Caudate nucleus (tissue), 63 donors: ENCODE measurements at places on chromosomes 7 and 10.

GRCh38 chr7:108079648-108080591 lies 50.2 kb downstream of the LAMB4 start:
- no peak for DNase-seq

DNA sequence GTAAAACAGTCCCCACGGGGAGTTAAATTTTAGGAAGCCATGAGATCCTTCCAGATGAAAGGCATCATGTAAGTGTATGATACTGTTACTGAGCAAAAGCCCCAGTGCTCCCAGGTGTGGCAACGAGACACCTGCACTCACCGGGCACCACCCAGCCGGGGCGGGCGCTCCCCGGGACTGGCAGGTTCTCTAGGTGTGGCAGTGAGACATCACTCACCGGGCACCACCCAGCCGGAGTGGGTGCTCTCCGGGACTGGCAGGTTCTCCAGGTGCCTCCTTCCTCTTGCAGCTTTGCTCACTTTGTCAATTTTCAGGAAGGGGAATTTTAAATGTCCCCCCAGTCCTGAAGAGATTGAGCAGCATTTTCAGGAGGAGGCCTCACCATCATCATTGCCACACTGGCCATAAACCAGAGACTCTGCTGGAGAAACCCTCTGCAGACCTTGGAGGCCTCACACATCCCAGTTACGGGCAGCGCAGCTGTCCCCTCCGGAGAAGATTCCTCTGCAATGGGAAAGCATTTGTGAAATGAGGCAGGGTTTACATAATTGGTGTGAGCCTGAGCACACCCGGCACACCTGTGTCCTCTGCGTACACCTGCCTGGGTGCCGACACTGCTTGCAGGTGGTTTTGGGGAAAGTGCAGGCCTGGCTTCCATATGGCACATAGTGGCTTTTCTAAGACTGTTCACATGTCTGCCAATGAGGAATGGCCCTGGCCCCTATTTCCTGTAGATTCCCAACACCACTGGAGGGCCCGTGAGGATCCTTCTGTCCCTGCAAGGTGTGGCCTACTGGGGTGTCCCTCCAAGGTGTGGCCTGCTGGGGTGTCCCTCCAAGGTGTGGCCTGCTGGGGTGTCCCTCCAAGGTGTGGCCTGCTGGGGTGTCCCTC lies 191.4 kb downstream of the EBF3 start:
- no peak for DNase-seq

GRCh38 chr10:48535416-48536155 lies 69.3 kb downstream of the ARHGAP22 start:
- no peak for DNase-seq

DNA sequence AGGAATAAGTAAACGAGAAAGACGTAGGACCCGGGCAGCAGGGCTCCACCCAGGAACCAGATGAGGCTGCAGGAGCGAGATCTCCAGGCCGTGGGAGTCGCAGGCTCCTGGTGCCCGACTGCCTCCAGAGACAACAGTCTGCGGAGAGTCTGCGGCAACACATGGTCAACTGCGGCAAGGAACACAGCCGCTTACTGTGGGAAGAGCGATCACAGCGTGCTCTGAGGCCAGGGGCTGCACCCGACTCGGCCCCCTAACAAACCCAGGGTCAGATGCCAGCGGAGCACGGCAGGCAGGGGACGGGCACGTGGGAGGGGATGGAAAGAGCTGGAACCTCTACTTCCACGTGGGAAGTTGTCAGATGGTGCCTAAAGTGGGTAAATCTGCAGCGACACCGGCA lies 26.6 kb downstream of the GET4 start:
- DNase-seq, result no peak

- DNase-seq, result no peak
These were observed 6.6 kb downstream of the GCC1 start for GRCh38 chr7:127578711-127579275.

DNA sequence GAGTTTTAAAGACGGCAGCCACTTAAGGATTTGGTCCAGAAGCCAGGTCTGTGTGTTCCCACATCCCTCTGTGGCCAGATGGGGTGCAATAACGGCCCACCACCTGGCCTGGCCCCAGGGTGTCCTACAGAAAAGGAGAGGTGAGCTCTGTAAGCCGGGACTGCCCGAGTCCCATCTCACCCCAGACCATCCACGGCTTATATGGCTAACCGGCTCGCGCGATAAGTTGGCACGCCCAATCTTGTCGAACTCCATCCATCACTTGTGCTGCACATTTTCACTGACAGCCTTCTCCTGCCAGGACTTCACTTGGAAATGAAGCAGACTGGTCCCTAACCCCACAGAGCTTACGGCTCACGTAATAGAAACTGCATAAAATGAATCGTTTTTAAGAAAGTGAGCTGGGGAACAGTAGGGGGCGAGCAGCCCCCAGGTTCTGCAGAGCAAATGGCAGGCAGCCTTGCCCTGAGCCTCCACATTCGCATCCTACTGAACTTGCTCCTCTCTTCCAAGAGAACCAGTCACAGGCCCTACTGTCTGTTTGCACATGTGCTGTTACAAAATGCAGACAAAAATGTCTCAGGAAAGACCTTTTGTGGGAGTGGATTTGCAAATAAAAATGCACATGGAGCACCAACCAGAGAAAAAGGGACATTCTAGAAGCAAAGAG lies 98.2 kb downstream of the TNS3 start:
- DNase-seq, result no peak

GRCh38 chr7:121390617-121391016 lies 5.5 kb downstream of the FAM3C start:
- DNase-seq, result no peak

DNA sequence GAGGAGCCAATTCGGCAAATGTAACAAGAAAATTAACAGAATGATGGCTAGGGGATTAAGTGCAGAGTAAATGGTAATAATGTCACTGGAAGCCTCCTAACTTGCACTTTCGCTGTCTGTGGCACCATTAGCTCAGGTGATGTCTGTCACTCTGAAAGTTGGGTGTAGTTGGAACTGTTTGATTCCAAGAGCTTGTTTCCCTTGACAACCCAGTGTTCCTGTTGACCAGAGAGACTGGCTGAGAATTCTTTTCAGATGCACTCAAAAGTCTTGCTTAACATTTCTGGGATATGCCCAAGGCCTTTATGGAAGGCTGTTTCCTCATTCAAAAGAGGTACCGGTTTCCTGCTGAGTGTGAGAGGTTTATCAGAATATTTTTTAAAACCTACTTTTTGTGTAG lies 49.6 kb downstream of the PLPP4 start:
- DNase-seq, result no peak

GRCh38 chr10:48476279-48476982 lies 128.4 kb downstream of the ARHGAP22 start:
- no peak for DNase-seq

GRCh38 chr10:80917636-80918035 lies 379.9 kb downstream of the SH2D4B start:
- DNase-seq, result no peak

GRCh38 chr10:100508691-100509150 lies 10.9 kb downstream of the SEC31B start:
- no peak for DNase-seq

DNA sequence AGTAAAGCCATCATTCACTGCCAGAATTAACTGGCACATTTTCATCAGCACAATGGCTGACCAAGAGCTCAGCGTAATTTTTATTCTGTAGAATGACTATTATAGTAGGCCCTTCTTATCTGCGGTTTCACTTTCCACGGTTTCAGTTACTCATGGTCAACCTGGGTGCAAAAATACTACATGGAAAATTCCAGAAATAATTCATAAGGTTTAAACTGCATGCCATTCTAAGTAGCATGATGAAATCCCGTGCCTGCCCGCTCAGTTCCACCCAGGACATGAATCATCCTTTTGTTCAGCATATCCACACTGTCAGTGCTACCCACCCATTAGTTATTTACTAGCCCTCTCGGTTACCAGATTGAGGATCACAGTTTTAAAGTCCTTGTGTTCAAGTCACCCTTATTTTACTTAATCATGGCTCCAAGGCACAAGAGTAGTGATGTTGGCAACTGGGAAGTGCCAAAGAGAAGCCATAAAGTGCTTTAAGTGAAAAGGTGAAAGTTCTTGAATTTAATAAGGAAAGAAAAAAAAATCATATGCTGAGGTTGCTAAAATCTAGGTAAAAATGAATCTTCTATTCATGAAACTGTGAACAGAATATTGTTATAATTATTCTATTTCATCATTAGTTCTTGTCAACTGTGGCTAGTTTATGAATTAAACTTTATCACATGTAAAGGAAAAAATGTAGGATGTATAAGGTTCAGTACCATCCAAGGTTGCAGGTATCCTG lies 204.9 kb downstream of the DOCK4 start:
- peak; percentile 53 for DNase-seq

GRCh38 chr7:75617634-75618234 lies 121.0 kb downstream of the HIP1 start:
- DNase-seq, result no peak

GRCh38 chr10:20207653-20208052 lies 391.4 kb downstream of the PLXDC2 start:
- DNase-seq, result no peak

DNA sequence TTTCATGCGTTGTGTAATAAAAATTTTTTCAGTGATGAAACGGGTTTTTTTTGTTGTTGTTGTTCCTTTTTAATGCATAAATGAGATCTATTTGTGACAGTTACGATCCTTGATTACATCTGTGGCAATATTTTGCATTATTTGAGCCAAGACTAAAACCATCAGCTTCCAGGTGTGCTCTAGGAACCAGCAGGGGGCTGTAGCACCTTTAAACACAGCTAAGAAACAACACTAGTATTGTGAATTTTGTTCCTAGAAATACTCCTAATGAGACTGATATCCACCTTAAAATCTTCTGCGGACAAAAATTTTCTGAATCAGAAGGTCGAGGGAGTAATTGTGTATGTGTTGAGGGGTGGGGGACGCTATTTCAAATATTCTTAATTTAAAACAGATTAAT lies 52.6 kb downstream of the FGFBP3 start:
- DNase-seq, result no peak

- no peak for DNase-seq
These were observed 68.2 kb upstream of the GRM8 start for GRCh38 chr7:127320974-127321373.

GRCh38 chr10:97759946-97760345 lies 11.9 kb downstream of the SFRP5 start:
- DNase-seq, result no peak

GRCh38 chr7:43649755-43650274 lies 66.9 kb downstream of the STK17A start:
- DNase-seq, result no peak

DNA sequence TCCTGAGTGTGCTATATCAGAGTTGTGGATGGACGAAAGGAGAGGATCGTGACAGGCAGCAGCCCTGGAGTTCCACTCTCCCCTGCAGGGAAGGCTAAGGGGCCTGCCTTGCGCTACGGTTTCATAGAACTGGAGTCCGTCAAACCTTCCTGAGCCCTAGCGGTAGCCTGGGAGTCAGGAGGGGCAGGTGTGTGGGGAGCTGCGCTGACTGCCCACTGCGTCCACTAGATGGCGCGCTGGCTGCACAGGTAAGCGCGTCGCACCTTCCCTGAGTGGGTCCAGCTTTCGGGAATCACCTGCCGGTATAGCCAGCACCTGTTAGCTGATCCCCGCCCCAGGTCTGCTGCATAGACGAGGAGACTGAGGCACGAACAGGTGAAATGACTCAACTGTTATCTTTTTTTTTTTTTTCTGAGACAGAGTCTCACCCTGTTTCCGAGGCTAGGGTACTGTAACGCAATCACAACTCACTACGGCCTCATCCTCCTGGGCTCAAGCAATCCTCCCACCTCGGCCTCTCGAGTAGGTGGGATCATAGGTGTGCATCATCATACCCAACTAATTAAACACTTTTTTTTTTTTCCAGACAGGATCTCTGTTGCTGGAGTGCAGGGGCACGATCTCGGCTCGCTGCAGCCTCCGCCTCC lies 20.2 kb upstream of the BAIAP2L1 start:
- peak; percentile 40 for DNase-seq

GRCh38 chr7:78912781-78913180 lies 540.7 kb downstream of the MAGI2 start:
- no peak for DNase-seq

- no peak for DNase-seq
These were observed 717.3 kb downstream of the XPNPEP1 start for GRCh38 chr10:109205929-109206585.

DNA sequence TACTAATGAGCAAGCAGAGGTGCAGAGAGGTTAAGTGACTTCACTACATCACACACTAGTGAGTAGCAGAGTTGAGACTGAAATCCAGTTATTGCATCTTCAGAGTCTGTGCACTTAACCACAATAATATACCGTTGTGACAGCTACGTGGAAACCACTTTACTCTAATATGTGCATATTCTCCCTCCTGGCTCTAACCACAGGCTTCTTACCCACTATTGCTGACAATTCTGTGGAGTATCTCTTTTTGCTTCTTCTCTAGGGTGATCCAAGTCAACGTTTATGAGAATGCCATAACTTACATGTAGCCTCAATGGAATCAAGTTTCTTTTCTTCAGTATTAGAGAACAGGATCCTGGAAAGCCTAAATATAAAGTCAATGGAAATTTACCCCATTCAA lies 64.2 kb upstream of the MEOX2 start:
- no peak for DNase-seq

DNA sequence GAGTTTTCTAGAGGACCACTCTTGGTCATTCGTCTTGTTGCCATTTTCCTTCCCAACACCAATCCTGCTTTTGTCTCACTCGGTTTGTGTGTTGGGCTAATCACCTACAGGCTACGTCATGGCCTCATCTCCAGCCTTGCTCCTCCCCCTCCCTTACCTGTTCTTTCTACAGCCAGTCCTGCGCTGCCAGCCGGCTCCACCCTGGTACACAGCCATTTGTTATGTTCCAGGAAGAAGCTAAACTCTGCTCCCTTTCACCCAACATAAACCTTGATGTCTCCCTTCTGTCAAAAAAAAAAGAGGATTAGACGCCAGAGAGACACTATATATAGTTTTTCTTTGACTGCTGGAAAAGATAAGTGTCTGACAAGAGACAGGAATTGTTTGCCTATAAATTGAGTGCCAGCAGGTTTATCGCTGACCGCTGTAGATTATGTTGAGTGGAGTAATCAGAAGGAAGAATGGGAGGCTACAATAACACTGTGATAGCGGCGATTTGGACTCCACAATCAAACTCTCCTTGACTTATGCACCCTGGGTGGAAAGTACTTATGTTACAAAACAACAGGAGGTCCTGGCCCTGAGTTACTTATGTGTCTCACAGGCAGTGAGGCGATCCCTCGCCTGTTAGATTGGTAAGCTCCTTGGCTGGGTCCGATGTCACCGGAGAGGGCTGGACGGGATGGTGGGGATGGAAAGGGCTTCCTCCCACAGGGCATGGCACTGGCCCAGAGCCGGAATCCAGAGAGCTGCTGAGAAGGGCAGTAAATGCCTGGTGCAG lies 171.3 kb upstream of the BMPER start:
- DNase-seq, result no peak

- no peak for DNase-seq
These were observed 76.9 kb upstream of the VOPP1 start for GRCh38 chr7:55649238-55649637.

- DNase-seq, result no peak
These were observed 147.3 kb downstream of the ZMYND11 start for GRCh38 chr10:282294-283139.
